ENCODE measurements at places on chromosomes 7 and 10.

- no peak for DNase-seq
Measured at GRCh38 chr10:71584461-71584860, 135.1 kb downstream of the C10orf105 start.

- DNase-seq = no peak
Measured at GRCh38 chr7:69677054-69677852, 79.0 kb downstream of the AUTS2 start.

- no peak for DNase-seq
Measured at GRCh38 chr10:46006219-46006618, 24.2 kb downstream of the NCOA4 start.

DNA sequence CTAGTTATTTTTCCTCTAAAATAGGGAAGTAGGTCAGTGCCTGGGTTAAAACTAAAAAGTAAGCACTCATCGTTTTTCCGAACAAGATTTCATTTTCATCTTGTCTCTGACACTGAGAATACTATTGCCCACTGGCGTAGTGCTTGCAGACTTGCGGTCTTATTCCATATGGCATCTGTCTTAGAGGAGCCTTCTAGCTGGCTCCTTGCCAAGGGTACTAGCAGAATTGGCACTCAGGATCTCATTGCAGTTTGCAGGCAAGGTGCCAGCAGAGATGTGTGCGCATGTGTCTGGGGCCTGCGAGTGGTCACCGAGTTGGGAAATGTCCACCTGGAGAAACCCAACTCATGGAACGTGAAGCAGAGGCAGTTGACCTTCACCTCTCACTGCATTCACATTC is 143.4 kb downstream of the CELF2 start:
- DNase-seq = no peak

- DNase-seq = no peak
Measured at GRCh38 chr7:25408012-25408687, 179.9 kb upstream of the NPVF start.

GRCh38 chr7:7331523-7331922 is 149.2 kb downstream of the C1GALT1 start:
- no peak for DNase-seq

- DNase-seq = no peak
Measured at GRCh38 chr7:130491841-130492522, at the start of gene MEST. Gene MEST, plus strand, starts transcription at chr7:130492085. Its CDS starts 229 bp downstream, at chr7:130492314.

- DNase-seq = no peak
Measured at GRCh38 chr7:144738708-144739314, 97.0 kb downstream of the TPK1 start.

- DNase-seq = no peak
Measured at GRCh38 chr7:107394831-107395230, 75.0 kb upstream of the GPR22 start.

DNA sequence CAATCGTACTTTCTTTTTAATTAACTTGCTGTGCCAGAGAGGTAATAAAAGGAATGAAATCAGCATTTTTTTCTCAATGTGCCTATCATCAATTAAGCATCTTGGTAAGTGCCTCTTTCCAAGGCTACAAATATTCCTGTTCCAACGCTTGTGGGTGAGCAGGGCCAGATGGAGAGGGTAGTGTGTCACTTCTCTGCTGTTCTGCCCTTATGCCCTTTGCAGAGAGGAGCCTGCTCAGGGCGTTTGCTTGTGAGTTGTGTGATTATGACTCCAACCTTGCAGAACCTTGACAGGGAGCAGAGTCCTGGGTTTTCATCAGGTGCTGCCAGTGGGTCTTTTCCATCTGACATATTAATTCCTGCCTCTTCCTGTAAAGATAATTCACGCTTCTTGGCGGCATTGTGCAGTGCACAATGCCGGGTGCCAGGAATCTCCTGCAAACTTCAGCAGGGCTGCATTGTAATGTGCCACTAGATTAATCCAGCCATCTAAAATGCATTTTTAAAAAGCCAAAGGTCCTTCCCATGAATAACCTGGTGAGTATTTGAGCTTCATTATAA is 234.4 kb downstream of the ARHGAP12 start:
- DNase-seq = no peak

GRCh38 chr7:2807845-2808772 is 36.0 kb downstream of the GNA12 start:
- DNase-seq = no peak

GRCh38 chr7:66152371-66153191 is 37.9 kb downstream of the CRCP start:
- no peak for DNase-seq

- no peak for DNase-seq
Measured at GRCh38 chr7:56019501-56019900, 31.7 kb downstream of the PSPH start.

GRCh38 chr7:106572394-106573124 is 88.4 kb downstream of the CCDC71L start:
- DNase-seq = no peak

GRCh38 chr7:81207801-81208200 is 288.9 kb upstream of the SEMA3C start:
- DNase-seq = no peak

- no peak for DNase-seq
Measured at GRCh38 chr7:16207321-16207720, 214.0 kb downstream of the CRPPA start.

DNA sequence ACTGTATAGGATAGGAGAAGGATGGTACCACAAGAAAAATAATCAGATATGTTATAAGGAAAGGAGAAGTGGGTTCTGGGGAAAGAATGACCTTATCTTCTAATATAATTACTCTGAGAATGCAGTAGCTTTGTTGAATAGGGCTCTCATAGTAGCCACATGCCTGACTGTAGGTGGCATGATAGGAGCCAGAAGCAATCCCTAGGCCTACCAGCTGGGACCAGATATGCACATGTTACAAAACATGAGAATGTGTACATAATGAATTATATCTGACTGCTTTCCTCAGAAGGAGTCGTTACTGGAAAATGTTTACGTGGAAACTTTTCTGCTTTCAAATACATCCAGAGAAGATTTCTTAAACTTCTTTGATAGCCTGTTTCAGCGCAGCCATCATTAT is 53.2 kb upstream of the FAM3C start:
- no peak for DNase-seq

DNA sequence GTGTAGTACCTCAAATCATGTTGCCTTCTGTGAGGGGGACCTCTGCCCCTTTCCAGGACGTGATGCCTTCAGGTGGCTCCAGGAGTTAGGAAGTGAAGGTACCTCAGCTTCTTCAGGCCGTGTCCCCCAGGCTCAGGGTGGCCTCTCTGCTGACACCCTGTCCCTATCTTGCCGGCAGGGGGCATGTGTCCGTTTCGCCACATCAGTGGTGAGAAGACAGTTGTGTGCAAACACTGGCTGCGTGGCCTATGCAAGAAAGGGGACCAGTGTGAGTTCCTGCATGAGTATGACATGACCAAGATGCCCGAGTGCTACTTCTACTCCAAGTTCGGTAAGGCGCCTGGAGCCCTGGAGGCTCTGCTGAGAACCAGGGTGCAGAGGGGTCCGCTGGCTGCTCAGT is 9.2 kb downstream of the CPSF4 start:
- DNase-seq = no peak

- DNase-seq = no peak
Measured at GRCh38 chr10:4120096-4120853, 335.3 kb upstream of the KLF6 start.

GRCh38 chr10:124661660-124662180 is 82.5 kb downstream of the FAM53B start:
- no peak for DNase-seq

- no peak for DNase-seq
Measured at GRCh38 chr7:151013356-151013732, 10.9 kb downstream of the ATG9B start.

DNA sequence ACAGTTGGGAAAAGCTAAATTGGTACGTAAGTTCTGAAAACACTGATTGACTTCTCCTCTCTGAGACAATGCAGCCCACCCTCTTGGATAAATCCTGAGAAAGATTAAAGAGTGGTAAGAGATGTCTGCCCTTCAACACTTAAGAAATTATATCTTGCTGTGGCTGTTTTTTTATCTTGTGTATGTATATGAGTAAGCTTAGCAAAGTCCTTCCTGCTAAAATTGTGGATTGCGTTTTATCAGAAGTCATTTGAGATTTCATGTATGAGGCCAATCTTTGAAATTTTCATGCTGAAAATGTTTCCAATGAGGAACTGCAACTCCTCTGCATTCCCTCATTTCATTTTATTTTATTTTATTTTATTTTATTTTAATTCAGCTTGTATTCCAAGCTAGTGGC is 106.2 kb upstream of the INHBA start:
- DNase-seq = no peak

DNA sequence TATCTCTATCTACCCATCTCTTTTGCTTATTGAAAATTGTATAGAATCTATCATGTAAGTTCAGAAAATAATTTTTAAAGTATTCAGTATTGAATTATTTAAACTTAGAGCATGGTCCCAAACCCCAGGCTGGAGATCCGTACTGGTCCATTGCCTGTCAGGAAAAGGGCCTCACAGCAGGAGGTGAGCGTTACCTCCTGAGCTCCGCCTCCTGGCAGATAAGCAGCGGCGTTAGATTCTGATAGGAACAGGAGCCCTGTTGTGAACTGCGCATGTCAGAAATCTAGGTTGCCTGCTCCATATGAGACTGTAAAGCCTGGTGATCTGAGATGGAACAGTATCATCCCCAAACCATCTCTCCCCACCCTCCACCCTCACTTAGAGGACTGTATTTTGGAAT is 266.0 kb upstream of the CNTNAP2 start:
- DNase-seq = no peak

GRCh38 chr7:40299097-40299496 is 164.3 kb downstream of the SUGCT start:
- DNase-seq = no peak

DNA sequence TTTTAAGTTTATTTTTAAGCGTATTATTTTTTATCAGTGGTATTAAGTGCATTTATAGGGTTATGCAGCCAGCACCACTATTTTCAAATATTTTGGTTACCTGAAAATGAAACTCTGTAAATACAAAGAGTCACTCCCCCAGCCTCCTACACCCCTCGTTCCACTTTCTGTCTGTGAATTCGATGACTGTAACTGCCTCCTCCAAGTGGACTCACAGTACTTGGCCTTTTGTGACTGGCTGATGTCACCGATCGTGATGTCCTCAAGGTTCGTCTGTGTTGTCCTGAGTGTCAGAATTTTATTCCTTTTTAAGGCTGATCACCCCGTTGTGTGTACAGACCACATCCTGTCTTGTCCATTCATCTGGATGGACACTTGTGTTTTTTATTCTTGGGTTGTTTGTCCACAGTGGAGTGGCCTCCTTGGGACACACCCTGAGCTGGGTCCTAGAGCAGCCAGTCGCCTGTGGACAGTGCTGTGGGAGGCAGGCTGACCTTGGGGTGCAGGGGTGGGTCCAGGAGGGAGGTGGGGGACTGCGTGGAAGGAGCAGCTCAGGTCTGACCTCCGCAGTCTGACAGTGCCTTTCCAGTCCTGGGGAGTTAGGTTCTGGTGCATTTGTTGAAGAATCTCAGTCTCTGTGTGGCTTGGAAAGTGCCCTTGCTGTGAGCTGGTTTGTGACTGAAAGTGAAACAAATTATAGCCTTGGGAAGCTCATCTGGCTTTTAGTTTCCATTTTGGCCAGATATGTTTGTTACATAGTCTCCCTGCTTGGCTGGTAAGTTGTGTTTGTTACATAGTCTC is 6.9 kb downstream of the MTG1 start:
- DNase-seq = no peak

DNA sequence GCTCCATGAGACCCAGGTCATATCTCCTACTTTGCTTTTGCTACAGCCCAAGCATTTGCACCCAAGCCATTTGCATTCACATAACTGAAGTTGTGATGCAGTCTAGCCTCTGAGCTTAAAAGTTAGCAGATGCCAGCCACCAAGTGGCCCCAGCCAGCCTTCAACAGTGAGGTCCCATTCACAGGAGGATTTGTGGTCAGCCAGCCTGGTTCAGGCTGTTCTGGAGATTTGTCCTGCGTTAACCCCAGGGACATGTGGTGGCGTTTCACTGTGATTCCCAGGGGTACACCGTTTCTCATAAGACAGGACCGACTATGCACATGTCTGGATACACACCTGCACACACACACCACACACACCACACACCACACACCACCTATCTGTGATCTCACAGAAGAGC is 51.2 kb downstream of the GPR26 start:
- no peak for DNase-seq

GRCh38 chr7:135428879-135429278 is 81.0 kb downstream of the CNOT4 start:
- no peak for DNase-seq

Measured in central memory CD8-positive, alpha-beta T cell (primary cell).